ENCODE measurements at places on chromosomes 11 and 22.

DNA sequence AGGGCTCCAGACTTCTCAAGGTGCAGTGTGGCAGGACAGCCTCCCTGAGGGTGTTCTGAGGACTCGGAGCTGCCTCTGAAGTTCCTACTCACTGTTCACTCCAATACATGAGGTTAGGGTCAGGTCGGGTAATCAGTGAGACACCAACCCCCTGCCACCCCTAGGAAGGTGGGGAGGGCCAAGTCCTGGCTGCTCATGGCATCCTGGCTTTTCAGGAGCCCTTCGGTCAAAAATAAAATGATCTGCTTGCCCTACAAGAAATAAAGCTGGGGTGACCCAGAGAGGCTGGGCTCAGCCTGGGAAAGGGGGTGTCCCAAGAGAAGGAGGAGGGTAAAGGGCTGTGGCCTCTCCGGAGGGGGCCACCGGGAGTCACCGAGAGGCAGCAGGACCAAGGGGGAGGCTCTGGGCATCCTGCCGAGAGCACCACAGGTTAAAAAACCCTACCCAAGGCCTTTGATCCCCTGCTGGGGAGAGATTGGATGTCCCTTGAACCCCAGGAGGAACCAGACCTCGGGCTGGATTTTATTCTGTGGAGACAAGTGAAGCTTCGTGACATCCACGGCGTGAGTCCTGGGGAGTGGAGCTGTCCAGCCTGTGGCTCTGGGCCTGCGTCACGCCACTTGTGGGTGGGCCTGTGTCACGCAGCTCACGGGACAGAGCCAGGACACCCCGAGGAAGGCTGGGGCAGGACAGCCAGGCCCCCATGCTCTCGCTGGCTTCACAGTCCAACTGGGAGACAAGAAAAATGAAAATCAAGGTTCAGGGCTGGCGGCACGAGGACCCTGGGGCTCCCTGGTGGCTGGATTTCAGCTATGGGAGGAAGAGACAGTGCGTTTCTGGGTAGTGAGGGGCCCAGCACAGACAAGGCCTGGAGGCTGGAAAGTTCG, 102.2 kb upstream of the FGF3 start:
- DNase-seq, result no peak

DNA sequence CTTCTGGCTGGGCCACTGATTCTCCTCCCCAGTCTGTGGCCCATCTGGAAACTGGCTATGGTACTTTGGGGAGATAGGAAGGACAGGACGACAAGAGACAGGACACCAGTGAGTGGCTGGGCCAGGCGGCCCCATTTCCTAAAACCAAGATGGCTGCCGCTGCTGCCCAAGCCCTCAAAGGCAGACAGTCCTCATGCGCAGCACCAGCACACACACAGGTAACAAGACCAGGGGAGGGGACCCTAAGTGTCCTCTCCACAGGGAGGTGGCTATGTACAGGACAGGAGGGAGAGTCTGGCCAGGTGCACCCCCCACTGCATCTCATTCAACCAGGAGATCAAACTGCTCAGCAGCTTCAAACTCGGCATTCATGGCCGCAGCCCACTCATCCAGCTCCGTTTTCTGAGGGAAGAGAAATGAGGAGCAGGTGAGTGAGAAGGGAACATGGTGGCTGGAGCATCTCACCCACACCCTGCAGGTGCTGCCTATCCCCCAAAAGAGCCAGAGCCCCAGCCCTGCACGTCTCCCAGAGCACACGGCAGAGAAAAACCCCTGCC, 5.0 kb downstream of the CDCA5 start:
- DNase-seq, result no peak

- no peak for DNase-seq
These were observed 130.0 kb downstream of the PARVA start for GRCh38 chr11:12507391-12507790.

DNA sequence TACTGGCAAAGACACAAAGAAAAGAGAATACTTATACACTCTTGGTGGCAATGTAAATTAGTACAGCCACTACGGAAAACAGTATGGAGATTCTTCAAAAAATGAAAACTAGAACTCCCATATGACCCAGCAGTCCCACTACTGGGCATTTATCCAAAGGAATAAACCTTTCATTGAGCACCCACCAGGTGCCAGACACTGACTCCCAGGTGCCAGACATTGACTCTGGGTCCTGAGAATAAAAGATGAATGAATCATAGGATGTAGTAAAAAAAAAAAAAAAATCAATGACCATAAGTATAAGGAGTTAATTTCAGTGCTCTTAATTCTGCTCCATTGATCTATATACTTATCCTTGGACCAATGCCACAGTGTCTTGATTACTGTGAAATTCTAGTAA, 28.2 kb downstream of the HEPHL1 start:
- no peak for DNase-seq

DNA sequence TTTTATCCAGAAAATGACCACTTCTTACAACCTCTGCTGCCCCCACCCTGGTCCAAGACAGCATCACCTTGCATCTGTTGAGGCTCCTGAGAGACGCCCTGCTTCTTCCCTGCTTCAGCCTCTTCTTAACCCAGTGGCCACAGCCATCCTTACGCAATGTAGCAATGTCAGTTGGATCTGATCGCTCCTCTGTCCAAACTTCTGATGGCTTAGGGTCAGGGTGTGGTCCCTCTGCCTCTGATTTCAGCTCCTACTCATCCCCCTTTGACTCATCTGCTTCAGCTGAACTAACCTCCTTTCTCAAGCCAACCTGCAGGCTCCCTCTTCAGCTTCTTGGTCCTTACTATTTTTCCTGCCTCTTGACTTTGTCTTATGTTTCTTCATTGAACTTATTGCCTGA, 280.8 kb downstream of the KIRREL3 start:
- no peak for DNase-seq

- DNase-seq, result no peak
These were observed 892.6 kb downstream of the TBC1D22A start for GRCh38 chr22:47654922-47655491.

GRCh38 chr11:10591741-10592140, 23.3 kb upstream of the LYVE1 start:
- DNase-seq, result no peak

- DNase-seq, result no peak
These were observed 60.4 kb downstream of the BMAL1 start for GRCh38 chr11:13338019-13338426.

- DNase-seq, result no peak
These were observed 51.7 kb downstream of the SYT13 start for GRCh38 chr11:45234306-45235006.

DNA sequence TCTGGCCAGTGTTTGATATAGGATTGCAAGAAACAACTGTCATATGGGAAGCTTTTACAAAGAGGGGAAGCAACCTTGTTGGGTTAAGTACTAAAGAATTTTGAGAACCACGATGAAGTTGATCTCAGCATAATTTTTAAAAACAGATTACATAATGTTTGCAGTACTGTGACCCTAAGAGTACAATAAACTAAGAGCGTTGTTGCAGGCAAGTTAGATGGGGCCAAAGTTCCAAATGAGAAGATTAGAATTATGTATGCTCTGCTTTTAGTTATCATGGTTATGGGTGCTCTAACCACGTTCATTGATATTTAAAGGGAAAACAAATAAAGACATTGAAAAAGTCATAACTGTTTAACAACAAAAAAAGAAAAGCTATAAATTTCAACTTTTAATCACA, 177.5 kb downstream of the CNTN5 start:
- DNase-seq, result no peak

- DNase-seq, result no peak
These were observed 7.3 kb downstream of the C11orf97 start for GRCh38 chr11:94519478-94520084.

GRCh38 chr11:134574947-134575346, 162.9 kb upstream of the B3GAT1 start:
- no peak for DNase-seq

DNA sequence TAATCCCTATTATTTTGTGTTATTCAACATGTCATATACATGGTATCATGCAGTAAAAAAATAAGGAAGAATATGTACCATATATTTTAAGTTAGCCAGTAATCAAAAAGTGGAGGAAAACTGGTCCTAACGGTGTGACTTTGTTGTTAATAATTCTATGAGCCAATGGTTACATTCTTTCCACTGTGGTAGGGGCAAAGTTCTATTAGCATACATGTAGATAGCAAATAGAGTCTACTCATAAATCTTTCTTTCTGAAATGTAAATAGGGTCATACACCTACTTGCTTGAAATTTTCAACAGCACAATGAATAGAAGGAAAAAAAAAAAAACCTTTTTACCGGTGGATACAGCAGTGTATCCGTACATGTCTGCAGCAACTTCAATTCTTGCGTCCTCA, 364.8 kb downstream of the RAB38 start:
- DNase-seq, result no peak

- no peak for DNase-seq
These were observed 344.6 kb upstream of the C11orf87 start for GRCh38 chr11:109077291-109077920.

DNA sequence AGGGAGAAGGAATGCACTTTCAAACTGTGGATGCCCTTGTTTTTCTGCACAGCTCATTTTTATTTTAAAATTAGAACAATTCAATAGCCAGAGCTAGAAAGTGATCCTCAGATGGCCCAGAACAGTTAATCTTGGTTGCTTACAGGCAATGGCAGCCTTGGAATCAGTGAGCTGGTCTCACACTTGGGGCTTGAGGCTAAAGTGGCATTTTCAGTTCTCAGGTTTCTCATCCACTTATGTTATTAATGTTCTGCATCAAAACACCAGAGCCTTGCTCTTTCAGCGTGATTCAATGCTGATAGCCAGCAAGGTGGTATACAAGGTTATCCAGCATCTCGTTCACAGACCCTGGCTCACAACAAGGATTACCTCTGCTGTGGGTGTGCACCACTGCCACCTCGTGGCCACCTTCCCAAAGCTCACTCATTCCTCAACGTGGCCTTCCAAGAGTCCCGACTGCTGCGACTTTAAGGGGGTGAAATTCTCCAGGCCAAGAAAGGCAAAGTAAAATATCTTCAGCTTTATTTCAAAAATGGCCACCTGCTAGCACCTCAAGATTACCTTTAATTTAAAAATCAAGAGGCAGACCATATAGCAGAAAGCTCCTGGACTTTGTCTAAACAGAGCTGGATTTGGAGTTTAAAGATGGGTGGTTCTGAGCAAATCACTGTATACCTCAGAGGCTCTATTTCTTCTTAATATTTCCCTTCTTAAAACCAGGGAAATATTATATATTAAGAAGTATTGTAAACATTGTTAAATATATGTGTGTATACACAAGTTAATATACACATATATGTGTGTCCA, 34.2 kb upstream of the FSHB start:
- DNase-seq, result peak; percentile 2

- peak; percentile 7 for DNase-seq
These were observed 4.0 kb upstream of the FTH1 start for GRCh38 chr11:61971248-61972111.

DNA sequence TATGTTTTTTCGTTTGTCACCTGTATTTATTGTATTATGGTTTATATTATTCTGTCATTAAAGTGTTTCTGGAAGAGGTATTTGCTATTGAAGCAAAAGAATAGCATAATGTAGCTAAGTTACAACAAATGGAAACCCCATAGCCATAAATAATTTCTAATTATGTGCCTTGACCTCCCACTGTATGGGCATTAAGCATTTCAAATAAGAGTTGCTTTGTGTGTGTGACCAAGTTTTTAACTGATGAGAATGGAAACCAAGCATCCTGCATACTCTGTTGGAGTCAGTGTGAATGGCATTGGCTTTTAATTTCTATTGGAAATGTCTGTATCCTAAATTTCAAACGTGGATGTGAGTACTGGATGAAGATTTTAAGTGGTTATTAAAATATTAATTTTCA, 61.9 kb upstream of the MYO18B start:
- DNase-seq, result no peak

DNA sequence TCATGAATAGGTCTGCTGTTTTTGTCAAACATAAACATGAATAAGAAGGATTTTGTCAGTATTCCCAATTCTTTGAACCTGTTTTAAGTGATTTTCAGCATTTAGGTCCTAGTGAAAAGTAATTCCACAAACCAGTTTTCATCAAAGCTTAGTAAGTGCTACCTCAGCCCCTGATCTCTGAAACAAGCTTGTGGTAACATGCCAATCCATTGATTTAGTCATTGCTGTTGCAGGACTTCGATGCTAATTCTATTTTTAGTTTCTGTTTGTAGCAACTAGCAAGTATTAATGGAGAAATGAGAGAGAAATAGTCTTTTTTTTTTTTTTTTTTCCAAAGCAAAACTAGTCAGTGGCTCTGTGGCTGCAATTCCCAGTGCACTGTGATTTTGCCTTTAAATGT, 91.4 kb downstream of the JRKL start:
- DNase-seq, result no peak

Measured in activated gamma-delta T cell treated with anti-CD3 and anti-CD28 coated beads, Interleukin-2, amount 50 U/mL, for 16 hours (primary cell).